Activated CD4-positive, alpha-beta T cell treated with anti-CD3 and anti-CD28 coated beads for 24 hours (primary cell): ENCODE measurements at places on chromosomes 6 and 20.

DNA sequence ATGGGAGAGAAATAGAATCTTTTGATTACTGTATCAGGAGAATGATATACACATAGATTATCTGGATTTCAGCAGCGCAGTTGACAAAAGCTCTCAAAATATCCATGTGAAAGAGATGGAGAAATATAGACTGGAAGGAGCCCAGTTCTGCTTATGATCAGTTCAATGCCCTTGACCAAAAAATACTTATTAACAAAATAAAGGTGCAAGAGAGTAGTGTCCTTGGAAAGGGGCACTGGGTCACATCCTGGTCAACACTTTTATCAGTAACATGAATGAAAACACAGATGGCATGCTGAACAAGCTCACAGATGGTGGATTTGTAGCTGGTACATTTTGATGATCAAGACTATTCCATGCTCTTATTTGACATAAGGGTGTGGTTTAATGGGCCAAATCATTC lies 63.9 kb upstream of the PLEKHG1 start:
- no peak for DNase-seq

DNA sequence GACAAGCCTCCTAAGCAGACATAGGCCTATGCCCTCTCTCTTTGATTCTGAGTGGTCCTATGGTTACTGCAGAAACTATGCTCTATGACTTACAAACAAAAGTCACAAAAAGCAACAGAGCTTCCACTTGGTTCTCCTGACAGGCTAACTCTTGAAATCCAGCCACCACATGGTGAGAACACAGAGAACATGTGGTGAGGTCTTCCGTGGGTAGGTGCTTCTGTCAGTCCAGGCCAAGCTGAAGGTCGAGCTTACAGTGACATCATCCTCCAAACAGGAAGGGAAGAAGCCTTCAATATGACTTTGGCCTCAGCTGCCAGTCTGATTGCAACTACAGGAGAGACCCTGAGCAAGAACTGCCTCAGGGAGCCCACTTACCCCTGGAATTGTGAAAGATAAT lies 265.5 kb downstream of the TBX18 start:
- no peak for DNase-seq

DNA sequence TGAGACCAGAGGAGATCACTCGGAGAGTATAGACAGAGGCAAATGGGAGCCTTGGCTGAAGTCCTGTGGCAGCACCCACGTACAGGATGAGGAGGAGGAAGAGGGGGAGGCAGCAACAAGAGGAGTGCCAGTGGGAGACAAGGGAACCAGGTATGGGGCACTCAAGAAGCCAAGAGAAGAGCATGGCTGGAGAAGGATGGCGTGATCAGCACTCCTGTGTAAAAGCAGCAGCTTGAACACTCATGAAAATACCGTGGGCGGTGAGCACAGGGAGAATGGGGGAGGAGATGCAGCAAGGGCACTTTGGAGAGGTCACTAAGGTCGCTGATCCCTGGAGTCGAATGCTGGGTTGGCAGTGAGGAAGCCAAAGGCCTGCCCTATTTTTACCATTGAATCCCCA lies 51.2 kb upstream of the PRND start:
- no peak for DNase-seq

- no peak for DNase-seq
Observed at GRCh38 chr6:117992856-117993255, 85.8 kb downstream of the SLC35F1 start.

DNA sequence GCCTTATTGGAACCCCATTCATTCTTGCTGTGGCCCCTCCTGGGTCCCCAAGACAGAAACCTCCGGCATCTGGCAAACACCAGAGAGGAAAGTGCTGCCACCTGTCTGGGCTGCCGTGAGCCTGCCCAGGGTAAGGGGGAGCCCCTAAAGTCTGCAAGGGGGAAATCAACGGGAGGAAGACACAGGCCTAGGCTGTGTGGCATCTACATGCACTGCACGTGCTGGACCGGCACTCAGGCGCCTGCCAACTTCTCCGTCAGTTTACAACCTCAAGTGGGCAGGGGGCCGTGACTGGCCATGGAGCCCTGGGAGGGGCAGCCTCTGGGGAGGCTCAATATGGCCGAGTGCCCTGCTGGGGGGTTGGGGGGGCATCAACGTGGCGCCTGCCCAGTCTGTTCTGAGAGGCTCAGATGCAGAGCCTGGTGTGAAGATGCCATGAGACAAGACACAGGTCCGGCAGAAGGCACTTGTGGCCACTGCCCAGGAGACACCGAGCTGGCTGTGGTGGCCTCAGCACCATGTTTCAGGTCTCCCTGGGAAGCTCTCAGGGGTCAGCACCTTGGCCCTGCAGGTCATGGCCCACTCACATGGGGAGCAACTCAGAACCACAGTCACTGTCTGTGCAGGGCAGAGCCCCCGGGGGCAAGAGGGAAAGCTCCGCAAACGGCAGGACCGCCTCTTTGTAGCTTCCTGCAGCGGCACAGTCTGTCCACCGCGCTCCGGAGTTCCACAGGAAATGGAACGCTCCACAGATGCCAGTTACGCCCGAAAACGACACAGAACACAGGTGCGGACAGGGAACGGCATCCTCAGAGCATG lies 8.4 kb downstream of the UCKL1 start:
- DNase-seq, result no peak

DNA sequence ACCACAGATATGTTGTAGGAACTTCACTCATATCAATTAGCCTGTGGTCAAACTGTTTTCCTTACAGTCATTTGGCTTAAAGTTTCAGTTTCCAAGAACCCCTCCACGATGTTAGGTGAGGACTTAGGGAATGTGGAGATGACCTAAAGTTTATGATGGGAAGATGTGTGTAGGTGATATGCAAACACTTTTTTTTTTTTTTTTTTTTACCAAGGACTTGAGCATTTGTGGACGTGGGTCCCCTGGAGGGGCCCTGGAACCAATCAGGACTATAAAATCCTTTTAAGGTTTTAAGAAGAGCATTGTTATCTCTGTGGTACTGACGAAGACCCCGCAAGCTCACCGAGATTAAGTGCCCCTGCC lies 478 bp upstream of the MTHFD1L start:
- DNase-seq, result no peak

DNA sequence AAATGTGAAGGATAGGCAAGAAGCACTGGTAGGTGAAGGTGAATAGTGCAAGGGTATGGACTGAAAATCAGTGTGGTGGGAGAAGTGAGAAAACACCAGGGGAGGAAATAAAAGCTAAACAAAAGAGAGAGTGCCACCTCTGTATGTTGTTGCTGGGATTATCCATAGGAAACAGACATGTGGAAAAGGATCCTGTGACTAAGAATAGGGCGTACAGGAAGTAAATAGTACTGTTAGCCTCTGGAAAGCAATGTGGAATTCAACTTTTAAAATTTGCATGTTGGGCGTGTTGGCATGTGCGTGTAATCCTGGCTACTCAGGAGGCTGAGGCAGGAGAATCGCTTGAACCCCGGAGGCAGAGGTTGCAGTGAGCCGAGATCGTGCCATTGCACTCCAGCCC lies 661.7 kb downstream of the KIF16B start:
- DNase-seq, result no peak

DNA sequence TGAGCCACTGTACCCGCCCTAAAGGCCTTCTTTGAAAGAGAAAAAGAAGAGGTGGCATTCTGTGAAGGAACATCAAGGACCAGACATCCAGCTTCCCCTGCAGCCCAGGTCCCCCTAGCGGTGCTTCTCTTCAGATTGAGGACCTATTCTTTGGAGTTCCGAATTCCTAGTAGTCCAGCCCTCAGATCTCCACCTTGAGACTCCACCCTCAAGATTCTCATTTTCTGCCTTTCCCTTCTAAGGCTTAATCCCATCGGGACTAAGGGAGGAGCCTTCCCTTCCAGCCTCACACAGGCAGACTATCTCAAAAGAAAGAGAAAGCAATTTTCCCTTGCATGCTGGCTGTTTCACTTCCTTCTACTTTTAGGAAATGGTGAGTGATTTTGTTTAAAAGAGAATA lies 32.5 kb downstream of the MUC22 start:
- peak; percentile 19 for DNase-seq

GRCh38 chr6:17542243-17542642 lies 57.9 kb upstream of the FAM8A1 start:
- no peak for DNase-seq

DNA sequence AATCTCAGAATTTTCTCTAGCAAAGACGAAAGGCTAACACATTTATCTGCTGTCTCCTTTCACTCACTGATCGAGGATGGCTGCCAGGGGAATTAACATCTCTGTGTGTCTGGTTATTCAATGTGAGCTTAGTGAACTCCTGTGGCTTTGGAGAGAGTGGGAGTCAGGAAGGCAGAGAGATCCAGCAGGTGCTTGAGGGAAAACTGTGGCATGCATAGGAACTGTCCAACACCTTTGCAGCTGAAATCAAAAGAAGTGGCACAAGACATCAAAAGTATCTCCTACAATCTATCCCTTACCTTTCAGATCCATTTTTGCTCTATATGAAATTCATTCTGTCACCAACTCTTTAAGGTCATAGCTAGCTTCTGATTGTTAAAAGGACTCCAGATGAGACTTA lies 11.8 kb upstream of the FAM184A start:
- DNase-seq, result no peak

- no peak for DNase-seq
Observed at GRCh38 chr20:58150772-58151171, 77.7 kb downstream of the ANKRD60 start.

DNA sequence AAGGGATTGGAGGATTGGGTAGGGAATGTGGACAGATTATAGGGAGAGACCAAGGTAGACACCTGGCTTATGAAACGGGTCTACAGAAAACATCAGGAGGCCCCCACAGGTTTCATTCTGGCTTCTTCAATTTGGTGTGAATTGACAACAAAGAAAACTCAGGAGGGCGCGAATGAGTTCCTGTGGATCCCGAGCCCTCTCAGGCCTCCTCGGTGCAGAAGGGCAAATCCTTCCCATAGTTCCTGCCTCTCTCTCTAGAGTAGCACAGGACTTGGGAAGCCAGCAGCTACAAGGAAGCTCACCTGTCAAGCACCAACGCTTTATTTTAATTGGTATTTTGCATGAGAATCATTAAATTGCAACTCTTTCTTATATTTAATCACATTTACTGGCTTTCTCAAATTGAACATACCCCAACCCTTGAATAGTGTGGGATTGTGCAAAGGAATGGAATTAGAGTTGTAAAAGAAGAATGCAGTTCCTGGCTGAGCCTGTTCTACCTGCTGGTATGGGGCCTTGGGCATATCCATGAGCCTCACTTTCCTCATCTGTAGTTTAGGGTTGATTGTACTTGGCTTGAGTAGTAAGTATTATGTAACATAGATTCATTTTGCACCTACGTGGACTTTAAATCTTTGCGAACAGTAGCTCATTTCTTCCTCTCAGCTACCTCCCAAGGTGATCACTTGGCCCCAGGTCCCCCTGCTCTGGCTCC lies 56.4 kb upstream of the PHACTR2 start:
- no peak for DNase-seq

- no peak for DNase-seq
Observed at GRCh38 chr20:35344354-35344837, 52.2 kb upstream of the FAM83C start.

- no peak for DNase-seq
Observed at GRCh38 chr20:14609328-14610221, 272.2 kb upstream of the FLRT3 start.

GRCh38 chr20:9068841-9069663 lies at the start of gene PLCB4:
Gene PLCB4 (plus strand): TSS chr20:9069087. CDS start chr20:9307815, 238,728 bp downstream.
- no peak for DNase-seq
